ENCODE measurements at places on chromosomes 2 and 18.
A peak's percentile ranks its signal among the peaks of the same experiment; 100 is the strongest.

DNA sequence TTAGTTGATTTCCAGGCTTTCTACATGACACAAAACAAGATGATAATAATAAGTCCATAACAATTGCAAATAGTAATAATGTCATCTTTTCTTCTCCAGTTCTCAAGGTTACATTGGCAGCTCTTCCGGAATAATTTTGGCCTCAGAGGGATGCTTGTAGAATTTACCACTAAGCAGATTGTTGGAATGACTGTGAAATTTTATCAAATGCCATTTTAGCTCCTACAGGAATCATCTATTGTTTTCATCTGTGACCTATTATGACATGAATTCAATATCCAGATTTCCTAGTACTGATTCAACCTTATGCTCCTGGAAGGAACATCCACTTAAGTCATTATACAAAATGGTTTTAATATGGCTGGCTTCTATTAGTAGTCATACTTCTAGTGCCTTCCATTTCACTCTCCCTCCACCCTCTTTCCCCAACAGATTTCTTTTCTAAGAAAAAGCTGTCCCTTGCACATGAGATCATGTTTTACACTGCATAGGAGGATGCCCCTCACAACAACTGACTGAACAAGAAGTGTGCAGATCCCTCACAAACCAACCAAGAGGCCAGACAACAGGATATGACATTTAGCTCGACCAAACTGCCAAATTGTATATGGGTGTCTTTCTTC lies 200.0 kb downstream of the DNER start:
- no peak for DNase-seq

DNA sequence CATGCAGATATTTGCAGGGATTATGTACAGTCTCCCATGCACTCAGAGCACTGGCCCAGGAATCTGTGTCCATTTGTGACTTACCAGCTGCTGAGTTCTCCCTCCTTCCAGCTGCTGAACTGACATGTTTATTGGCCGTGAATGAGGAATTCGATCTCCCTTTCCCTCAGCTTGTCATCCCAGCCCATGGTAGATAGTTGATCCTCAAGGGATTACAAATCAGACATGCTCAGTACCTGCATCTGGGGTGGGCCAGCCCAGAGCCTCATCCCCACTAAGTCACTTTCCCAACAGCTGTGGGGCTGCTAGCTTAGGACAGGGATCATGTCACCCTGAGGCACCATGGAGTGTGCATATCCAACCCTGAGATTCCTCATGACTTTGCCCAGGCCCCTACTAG lies 1284.9 kb upstream of the LRRTM1 start:
- no peak for DNase-seq

GRCh38 chr2:121969766-121970639 lies 214.6 kb downstream of the TSN start:
- no peak for DNase-seq

DNA sequence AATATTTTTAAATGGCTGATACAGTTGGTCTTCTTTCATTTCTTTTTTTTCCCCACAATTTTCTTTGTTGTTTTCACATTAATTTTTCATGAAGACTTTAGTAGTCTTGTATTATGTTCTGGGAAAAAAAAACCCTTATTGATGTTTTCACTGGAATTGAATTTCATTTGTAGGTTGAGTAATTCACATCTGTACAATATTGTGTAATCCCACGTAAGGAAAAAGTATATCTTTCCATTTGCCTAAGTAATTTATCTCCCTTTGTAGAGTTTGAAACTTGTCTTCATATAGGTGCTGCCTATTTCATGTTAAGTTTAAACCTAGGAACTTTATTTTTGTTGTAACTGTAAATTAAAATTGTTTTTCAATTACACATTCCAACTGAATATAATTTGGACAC lies 2.0 kb downstream of the DNAJC27 start:
- no peak for DNase-seq

- DNase-seq: peak; percentile 92
Observed at GRCh38 chr2:199459286-199460100, 1.8 kb upstream of the SATB2 start.

DNA sequence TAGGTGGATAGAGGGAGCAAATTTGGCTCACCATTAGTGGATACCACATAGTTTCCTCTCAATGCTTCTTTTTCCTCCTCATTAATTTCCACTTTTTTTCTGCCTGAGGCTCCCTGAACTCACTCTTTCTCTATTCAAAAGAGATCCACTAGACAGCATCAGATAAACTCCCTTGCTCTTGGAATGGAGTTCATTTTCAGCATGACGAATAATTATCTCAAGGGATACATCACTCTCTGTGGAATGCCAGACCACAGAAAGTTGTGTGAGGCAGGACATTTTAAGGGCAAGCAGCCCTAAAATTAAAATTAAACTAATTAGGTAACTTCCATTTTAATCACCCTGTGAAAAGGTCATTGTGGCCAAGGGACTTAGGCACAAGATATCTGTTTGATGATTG lies 1920.1 kb upstream of the CELF4 start:
- DNase-seq: no peak

DNA sequence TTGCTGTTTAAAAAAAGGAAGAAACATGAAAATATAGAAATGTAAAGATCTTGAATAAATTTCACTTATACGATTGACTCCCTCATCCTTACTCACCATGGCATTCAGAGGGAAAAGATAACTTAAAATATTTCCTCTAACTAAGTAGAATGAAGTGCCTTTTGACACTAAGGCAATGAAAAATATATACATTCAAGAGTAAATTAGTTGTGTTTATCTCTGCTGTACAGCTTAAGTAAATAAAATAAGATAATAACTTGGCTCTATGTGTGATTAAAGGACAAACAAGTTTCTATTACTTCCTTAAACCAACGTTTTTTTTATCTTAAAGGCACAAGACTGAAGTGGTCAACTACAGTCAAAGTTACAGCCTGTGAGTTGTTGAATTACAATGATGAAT lies 142.3 kb upstream of the LRRTM4 start:
- DNase-seq: no peak

DNA sequence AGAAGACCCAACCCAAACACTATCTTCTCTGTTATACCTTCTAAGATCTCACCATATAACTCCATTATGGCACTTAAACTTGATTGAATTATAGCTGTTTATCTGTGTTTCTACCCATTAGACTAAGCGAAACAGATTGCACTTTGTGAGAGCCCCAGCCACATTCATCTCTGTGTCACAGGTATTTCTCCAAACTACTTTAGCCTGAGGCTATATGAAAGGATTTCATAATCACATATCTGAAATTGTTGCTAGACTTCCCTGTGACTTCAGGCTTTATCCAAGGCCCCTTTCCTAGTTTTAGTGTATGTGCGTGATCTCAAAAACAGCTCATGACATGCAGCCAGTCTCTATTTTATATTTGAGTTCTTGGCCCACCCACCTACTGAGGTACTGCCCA lies 745.0 kb upstream of the ACVR2A start:
- no peak for DNase-seq

- no peak for DNase-seq
Observed at GRCh38 chr2:9375857-9376428, 47.4 kb downstream of the ITGB1BP1 start.

DNA sequence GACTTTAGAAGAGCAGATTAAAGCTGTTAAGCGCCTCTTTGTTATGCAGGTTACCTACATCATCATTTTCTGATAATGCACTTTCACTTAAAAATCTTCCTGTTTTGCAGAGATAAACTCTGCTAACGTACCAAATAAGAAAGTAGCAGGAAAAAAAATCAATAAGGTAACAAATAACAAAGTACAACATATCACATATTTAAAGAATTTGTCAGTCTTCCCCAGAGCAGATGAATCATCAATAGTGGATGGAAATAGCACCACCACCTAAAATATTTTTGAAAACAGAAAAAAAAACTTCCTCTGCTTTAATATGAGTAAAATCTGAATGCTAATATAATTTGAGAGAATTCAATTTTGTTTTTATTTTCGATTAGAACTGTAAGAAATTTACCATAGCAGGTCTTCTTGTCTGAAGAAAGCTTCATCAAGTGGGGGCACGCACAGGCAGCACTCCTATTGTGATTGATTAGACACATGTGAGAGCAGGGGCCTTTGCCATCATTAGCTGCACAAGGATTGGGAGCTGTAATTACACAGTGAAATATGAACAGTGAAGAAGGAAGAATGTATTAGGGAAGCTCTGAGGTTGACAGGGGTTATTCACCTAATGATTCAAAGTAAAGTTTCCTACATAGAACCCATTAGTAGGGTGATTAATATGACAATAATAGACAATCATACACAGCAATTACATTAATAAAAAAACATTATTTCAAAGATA lies 1279.4 kb downstream of the LRP1B start:
- DNase-seq: no peak

DNA sequence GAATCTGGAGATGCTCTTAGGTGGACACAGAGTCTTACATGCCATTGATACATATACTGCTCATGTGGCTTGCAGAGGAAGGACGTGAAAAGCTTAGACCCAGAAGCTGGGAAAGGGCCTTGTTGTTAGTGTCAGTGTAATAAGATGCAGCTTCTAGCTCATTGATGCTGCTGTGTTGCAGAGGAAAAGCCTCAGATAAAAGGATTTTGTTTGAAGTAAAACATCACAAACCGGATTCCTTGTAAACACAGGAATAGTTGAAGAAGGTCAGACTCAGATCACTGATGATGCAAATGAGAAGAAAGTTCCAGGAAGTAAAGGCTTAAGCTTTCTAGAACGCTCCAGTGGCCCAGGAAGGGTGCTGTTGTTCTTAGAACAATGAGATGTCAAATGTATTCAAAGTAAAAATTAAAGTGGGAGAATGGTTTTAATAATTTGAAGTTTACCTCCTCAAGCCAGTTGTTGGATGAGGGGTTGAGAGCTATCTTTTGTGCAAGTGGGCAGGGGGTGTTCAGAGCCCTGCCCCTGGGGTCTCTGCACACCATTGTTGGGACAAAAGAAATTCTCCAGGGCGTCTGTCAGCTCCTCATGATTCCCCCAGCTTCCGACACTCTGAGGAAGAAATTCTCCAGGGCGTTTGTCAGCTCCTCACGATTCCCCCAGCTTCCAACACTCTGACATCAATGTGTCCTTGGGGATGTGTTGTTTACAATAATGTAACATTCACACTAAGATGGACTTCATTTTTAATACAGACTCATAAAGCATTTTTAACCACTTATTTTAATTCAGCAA lies 61.3 kb upstream of the CHMP1B start:
- DNase-seq: no peak

DNA sequence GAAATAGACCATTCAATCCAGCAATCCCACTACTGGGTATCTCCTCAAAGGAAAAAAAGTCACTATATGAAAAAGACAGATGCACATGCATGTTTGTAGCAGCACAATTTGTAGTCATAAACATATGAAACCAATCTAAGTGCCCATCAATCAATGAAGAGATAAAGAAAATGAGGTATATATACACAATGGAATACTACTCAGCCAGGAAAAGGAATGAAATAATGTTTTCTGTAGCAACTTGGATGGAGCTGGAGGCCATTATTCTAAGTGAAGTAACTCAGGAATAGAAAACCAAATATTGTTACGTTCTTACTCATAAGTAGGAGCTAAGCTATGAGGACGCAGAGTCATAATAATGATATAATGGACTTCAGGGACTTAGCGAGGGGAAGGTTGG lies 45.2 kb upstream of the LRRC30 start:
- no peak for DNase-seq

GRCh38 chr2:109222825-109223471 lies 93.9 kb downstream of the SH3RF3 start:
- DNase-seq: no peak

GRCh38 chr2:45024600-45025291 lies 15.5 kb upstream of the SIX2 start:
- DNase-seq: no peak

DNA sequence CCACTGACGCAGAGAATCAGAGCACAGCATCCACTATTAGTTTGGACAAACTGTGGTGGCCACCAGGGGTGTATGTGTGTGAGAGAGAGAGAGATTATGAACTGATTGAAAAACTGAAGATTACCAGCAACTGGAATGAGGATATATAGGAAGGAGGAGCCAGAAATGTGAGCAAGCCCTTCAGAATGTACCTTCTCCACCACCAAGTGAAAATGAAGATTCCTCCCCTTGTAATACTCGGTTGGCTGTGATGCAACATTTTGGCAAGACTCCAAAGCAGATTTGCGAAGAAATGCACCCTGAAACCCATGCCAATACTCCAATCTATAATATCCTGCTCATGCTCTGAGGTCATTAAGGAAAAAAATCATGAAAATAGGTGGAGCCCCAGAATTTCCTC lies 121.2 kb upstream of the SLC35G4 start:
- no peak for DNase-seq

- no peak for DNase-seq
Observed at GRCh38 chr2:6914828-6915227, 2.4 kb upstream of the RNF144A start.

- DNase-seq: no peak
Observed at GRCh38 chr18:62897153-62897552, 181.8 kb downstream of the PHLPP1 start.

DNA sequence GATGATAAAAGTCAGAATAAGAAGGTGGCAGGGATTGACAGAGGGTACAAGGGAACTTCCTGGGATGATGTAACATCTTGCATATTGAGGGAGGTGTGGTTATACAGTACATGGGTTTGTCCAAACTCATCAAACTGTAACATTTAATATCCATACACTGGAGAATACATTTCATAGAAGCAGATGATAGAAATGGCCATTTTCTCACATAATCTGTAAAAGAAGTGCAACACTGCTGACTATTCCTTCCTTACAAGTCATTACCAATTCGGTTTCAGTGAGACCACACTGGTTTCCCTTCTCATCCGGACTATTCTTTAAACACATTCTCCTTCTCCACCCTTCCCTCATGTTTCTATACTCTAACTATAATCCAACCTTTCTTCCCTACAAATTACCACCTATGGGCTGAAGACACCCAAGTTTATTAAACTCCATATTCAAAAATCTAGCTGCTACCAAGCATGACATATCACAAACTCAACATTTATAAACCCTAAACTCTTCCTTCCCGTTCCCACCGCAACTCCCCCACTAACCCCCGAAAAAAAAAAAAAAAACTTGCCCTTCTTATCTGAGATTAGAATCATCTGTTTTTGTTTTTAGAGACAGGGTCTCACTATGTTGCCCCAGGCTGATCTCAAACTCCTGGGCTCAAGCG lies 1.6 kb downstream of the COX7A2L start:
- DNase-seq: no peak

GRCh38 chr18:55284614-55285013 lies 303.4 kb downstream of the TCF4 start:
- DNase-seq: no peak

Data from uterus (tissue), 4 donors.